ENCODE measurements at places on chromosomes 6 and 20. TPM values are rescaled to one million over a fixed set of nuclear protein-coding genes. Genes with fewer than 3 reads are reported as not detected.

DNA sequence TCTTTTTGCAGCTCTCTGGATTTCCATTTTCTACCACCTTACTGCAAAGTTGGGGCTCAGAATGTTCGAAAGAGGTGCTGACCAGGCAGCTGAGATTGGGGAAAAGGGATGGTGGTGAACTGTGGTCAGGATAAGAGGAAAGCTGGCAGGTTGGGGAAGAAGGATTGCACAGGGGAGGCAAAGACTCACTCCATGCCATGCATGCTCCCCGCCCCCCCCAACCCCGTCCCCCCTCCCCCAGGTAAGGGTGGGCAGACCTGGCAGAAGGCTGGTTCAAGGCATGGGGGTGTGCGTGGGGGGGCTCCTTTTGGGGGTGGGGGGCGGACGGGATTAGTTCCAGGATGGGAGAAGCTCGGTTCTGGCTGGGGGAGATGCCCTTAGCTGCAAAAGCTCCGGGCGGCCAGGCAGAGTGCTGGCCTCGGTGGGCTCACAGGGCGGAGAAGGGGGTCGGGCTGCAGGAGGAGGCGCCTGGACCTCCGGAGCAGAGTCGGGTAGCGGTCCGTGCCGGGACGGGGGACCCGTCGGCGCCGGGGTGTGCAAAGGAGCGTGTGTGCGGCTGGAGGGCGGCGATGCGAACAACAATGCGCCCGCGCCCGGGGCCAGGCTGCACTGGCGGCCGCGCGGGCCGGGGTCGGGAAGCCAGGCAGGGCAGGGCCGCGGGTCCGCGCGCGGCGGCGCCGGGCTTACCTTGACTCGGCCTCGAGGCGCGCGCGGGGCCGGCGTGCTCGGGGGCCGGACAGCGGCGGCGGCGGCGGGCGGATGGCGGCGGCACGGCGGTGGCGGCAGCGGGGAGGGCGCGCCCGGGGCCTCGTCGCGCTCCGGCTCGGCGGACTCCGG, 880 bp downstream of the ADNP start:
- DNase-seq: peak; percentile 17

DNA sequence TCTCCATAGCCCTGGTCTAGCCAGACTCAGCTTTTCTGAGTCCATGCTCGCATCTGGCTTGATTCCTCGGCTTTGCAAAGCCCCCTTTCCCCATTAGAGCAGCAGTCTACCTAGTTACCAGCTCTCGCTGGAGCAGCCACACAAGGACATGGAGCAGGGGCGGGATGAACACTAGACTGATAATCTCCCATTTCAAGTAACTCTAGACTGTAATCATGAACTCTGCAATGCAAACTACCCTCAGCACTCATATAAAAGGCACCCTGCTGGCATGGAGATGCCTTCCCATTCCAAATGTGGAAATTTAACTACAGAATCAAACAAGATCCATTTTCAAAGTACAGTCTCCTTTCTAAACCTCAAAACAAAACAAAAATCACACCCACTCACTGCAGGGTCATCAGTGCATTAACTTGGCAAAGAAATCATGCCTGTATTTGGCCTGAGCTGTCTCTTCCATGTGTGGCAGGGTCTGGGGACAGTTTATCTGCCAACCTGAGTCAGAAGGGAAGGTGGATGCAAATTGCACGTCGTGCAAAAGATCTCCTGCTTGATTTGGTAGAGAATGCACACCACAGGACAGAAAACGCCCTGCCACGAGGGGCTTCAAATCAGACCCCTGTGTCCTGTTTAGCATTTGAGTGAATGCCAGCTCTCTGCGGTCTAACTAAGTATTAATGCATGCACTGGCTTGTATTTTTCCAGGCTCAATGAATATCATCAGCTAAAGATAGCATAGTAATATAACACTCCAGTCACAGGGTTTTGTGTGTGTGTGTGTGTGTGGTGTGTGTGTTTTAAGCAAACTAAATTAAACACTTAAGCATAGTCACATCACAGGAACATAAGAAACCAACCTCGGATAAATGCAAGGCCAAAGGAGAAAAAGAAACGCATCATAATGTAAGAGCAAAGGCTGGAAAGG, 85.3 kb downstream of the MYLK4 start:
- no peak for DNase-seq

The HLA-DRB1 gene
- 83.7 TPM for polyA plus RNA-seq

GRCh38 chr6:35954333-35954732, 33.4 kb upstream of the SRPK1 start:
- no peak for DNase-seq

DNA sequence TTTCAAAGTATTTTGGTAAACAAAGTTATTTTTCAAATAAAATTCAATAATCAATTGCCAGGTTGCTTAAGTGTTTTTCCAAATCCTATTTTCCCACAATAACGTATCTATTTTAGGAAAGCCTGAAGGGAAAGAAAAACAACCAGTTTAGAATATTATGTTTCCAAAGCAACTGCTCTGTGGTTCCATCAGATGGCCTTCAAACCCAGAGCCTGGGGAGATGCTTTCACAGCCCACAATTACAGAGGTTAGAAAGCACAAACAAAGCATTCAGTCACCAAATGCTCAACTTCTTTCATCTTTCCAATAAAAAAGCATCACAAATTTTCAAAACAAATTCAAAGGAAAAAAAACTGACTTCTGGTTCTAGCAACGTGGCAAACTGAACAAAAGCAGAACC, 66.0 kb downstream of the ELOVL5 start:
- DNase-seq: no peak

- DNase-seq: no peak
Measured at GRCh38 chr20:51899674-51900073, 97.4 kb upstream of the SALL4 start.

DNA sequence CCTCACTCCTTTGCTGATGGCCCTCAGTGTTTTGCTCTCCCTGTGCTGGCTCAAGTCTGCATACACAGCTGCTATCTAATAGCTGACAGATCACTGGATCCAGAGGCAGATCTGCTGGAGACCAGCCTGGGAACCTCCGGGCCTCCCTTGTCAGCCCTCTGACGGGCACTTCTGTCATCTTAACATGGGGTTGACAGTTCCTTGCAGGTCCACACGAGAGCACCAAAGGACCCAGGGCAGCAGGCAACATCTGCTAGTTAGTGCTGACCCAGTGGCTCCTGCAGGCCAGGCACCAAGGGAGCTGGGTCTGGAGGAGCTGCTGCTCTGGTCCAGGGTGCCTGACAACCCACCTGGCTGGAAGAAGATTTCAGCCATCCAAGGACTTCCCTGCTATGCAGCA, 208.1 kb downstream of the UST start:
- no peak for DNase-seq

DNA sequence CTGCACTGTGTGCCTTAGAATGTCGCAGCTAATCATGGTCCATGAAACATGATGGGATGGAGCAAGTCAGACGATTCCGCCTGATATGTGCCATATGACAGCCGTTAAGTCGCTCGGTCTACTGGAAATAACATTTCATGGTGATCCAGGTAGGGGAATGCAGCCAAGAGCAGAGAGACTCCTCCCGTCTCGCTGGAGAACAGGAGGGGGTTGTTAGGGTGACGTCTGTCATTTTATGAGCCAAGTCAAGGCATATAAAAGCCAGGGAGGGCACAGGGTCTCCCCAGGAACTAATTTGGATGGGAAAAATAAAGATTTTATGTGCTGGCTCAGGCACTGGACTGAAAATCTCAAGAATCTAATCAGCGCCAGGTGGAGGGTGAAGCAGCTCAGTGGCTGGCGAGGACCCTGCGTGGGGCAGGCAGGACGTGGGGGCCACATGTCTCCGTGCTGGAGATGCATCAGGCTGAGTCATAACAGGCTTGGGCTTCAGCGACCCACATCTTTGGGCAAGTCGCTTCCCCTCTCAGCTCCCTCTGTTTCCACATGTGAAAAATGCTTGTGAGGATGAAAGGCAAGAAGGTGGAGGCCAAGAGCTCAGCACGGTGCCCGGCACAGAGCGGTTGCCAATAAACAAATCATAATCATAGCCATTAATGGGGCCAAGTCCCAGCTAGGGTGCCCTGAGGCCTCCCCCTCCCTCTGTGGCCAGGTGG, 234.6 kb downstream of the ANKRD60 start:
- DNase-seq: no peak

DNA sequence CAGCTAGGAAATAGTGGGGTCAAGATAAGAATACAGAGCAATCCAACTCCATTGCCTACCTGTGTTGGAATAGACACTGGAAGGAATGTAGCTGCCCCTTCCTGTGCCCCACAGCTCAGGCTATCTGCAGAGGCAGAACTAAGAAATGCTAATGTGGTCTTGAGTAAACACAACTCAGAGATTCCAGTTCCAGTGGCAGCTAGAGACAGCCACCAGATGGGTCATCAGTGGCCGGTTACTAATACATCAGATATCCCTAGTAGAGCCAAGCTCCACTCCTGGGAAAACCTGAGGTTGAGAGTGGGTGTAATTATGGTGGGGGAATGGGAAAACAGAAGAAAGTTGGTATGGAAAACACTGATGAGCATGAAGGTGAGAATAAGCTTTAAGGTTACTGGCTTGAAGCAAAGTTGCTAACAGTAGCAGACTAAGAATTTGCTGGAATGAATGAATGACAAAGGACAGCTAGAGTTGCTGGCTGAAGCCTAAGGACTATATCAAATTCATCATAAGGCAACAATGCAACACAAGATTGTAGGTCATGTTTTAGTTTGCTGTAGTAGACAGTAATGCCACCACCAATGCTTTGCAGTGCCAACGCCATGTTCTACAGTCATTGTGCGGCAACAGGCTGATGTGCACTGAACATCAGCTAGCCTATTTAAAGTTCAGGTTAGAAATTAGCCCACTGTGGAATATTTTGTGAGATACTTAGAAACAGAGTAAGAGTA, 28.3 kb upstream of the FAM83C start:
- DNase-seq: no peak

DNA sequence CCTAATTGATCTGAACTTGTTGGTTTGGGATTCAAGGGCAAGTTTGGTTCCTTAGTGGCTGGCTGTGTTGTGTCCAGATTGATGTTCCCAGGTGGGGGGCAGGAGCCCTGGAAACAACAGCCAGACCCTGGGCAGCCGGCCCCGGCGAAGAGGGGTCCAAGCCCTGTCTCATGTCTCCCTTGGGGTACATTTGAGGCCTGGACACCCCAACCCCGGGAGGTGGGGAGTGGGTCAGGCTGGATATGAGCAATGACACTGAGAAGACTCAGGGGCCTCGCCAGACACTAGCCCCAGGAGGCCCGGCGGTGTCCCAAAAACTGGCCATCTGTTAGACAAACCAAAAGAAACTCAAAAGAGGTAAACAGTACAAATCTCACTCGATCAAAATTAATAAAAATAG, 79.6 kb downstream of the YTHDF1 start:
- DNase-seq: peak; percentile 2

The ATG5 gene
- 13.8 TPM for polyA plus RNA-seq

GRCh38 chr6:122394016-122394415, 5.4 kb upstream of the HSF2 start:
- DNase-seq: no peak

DNA sequence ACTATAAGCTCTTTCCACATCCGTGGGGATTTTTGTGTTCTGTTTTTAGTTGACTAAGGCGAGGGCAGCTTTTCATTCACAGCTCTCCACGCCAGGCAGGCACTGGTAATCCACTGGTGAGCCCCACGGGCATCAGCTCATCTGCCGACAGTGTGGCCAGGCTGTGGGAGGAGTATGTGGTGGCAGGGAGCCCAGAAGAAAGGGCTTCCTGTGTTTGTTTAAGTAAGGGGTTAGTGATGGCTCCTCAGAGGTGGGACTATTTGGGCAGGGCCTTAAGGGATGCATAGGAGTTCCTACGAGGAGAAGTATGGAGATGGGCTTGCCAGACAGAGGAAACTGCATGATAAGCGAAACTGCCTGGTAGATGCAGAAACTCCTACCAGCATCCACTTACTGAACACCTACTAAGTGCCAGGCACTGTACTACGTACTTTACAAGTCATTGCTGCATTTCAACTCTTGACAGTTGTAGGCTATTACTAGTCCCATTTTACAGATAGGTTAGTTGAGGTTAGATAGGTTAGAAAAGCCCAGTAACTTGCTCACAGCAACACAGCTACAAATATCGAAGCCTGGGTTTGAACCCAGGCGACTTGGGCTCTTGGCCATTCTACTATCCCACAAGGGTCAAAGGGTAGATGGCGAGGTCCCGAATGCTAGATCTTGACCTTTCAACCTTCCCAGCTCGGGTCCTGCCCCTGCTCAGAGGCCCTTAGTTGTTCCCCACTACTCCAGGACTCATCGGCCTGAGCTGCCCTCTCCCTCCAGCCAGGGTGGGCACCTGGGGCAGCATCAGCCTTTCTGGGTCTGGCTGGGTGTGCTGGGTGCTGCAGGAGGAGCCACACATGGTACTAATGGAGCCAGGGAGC, 55.1 kb downstream of the CEBPB start:
- no peak for DNase-seq

The ZSCAN23 gene
- polyA plus RNA-seq: 0.26 TPM

The GPR31 gene
- not detected for polyA plus RNA-seq

The IL20RA gene
- polyA plus RNA-seq: 0.28 TPM

The C2 gene
- polyA plus RNA-seq: 1.7 TPM

The TINAG gene
- 0.04 TPM for polyA plus RNA-seq

DNA sequence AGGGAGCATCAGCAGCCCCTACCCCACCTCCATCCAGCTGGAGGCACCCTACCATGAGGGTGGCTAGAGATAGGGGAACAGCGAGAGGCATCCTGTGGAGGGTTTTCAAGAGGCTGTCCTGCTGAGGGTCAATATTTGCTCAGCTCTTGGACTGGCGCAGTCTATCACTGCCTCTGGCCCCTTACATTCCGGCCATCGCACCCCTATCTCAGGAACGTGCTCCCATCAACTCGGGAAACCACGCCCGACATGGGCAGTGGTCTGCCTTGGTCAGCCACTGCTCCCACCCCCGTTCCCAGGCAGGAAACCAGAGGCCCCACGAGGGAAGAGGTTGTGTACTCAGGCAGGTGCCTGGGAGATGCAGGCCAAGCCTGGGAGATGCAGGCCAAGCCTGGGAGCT, 57.9 kb downstream of the VEGFA start:
- no peak for DNase-seq

GRCh38 chr6:158962371-158962770, 37.6 kb downstream of the RSPH3 start:
- DNase-seq: no peak

The TRIM15 gene
- not detected for polyA plus RNA-seq

DNA sequence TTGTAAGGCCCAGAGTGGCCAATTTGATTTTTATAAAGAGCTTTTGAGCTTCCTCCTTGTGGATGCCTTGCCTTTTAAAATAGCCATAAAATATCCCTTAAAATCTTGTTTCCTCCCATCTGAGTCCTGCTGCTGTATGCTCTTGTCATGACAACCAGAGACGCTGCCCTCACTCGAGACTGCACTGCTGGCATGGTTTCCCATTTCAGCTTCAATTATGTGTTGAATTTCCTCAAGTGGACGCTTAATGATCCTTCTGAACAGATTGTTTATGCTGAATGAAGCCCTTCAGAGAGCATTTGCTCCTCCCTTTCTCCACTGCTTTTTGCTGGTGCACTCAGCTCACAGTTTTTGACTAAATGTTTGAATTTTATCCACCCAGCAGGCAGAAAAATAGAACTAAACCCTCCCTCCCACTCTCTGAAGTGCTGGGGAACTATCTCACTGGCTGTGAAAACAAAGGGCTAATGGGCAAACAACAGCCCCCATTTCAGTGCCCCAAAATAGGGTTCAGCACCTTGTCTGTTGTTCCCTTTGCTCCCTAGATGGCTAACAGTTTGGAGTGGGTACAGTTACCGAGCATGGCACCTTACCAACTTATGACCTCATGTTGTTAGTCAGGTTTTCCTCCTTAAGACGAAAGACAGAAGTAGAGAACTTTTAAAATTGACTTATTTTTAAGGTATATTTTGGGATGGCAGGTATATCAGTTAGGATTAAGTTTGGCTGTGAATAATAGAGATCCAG, 45.5 kb upstream of the RNF8 start:
- DNase-seq: no peak
